ENCODE measurements at places on chromosomes 7 and 10. TPM values are rescaled to one million over a fixed set of nuclear protein-coding genes. Genes with fewer than 3 reads are reported as not detected.

DEPP1 gene
- polyA plus RNA-seq: 18.5 TPM

LLCFC1 gene
- polyA plus RNA-seq: 0.52 TPM

- no peak for DNase-seq
These were observed 21.7 kb upstream of the MACC1 start for GRCh38 chr7:20238754-20239324.

DNA sequence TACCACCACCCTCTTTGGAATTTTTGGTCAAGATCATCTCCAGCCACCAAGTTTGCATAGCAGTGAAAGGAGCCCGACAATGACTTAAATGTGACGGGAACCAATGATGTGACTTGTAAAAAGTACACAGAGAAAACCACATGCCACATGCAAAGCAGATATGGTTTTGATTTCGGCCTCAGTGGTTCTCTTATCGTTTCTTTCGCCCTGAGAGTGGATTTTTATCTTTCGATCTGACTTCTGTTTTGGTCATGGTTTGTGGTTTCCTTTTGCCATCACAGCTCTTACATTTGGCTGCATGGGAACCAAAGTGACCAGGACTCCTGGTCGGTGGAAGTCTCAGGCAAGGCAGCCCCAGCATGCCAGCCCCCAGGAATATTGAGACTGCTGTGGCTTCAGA lies 31.5 kb downstream of the TCF7L2 start:
- DNase-seq: no peak

- no peak for DNase-seq
These were observed 236.5 kb downstream of the ARL4A start for GRCh38 chr7:12923971-12924370.

- DNase-seq: no peak
These were observed 196.6 kb upstream of the FRMD4A start for GRCh38 chr10:14527134-14527844.

DNA sequence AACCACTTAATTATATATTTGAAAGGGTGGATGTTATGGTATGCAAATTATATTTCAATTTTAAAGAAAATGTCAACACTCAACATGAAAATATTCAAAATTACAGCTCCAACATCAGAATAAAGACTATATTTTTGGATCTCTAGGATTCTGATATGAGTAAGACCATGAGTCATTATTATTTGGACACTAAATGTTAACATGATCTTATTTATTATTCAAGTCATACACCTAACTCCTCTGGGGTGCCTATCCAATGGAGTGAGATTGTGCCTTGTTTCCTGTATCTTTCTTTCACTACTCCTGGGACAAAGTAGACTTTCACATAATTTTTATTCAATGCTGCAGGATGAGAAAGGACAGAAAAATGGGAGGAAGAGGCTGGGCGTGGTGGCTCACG lies 135.2 kb upstream of the PRSS1 start:
- DNase-seq: no peak

AMPH gene
- 10.1 TPM for polyA plus RNA-seq

CHN2 gene
- polyA plus RNA-seq: 19.2 TPM

DNA sequence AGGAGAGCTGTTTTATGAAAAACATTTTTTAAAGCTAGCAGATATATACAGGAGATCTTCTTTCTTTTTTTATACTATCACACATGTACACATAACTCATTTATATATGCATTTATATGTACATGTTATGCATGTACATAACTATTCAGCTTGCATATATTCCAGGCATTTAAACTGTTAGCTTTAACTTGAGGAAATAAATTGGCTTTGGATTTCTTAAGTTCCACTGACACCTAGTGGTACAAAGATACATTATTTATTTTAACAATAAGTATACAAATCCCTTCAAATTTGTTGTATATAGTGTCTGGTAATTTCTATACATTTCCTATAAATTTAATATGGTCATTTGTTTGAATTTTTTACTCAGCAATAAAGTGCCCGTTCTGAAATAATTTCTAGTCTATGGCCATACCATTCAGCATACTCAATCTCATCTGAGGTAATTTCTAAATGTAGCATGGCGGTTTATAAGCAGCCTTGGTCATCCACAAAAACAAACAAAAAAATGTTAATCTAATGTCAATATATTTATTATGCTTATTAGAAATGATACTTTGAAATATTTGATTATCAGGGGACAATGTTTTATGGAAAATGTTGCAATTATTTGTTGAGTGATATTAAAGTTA lies 11.6 kb downstream of the ZDHHC6 start:
- DNase-seq: peak; percentile 7

- DNase-seq: no peak
These were observed 5.4 kb upstream of the INPP5A start for GRCh38 chr10:132532179-132532578.

- DNase-seq: no peak
These were observed 5.7 kb downstream of the DLX5 start for GRCh38 chr7:97018791-97019531.

TMEM130 gene
- not detected for polyA plus RNA-seq

DNA sequence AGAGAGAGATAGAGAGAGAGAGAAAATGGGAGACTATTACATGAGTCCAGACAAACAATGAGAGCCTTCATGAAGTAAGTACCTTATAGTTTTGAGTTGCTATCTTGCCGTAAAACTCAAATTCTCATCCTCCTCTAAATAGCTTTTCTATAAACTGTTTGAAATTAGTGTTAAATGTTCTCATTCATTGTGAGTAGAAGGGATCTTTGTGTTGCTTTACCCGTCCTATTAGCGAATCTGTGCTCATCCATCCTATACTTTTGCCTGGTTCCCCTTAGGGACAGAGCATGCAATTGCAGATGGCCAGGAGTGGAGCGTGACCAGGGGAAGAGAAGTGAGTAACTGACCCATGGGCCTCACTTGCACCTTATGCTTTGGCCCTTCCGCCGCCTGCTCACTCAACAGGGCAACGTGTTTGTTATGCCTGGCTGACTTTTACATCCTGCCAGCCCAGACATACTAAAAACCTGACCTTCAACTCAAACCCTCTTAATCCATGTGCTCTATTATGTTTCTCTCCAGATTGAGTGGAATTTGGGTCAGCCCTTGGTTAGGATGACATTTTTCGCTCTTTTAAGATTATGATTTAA lies 244.2 kb upstream of the YAE1 start:
- no peak for DNase-seq

ADAM22 gene
- 10.9 TPM for polyA plus RNA-seq

- no peak for DNase-seq
These were observed 165.4 kb downstream of the BMPER start for GRCh38 chr7:34070511-34071323.

All from muscle of arm (tissue), 14 donors.